Activated CD8-positive, alpha-beta memory T cell treated with anti-CD3 and anti-CD28 coated beads for 1 hour (primary cell): ENCODE measurements at places on chromosomes 3 and 15.
A peak's percentile ranks its signal among the peaks of the same experiment; 100 is the strongest.

DNA sequence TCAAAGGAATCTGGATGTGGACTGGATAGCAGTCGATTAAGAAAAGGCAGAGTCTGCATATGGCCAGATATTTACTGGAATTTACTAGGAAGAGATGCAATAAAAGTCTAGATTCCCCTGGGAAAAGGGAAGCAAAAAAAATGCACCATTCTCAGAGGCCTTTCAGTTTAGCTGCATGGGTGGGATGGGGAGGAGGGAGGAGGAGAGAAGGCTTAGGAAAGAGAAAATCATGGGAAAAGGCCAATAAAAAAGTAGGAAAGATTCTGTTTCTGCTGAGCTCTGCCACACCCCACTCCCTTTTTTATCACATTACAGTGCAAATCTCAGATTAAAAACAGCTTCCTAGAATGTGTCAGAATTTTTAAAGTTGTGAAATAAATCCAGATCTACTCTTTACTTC, 103.6 kb downstream of the ADAMTS9 start:
- DNase-seq = no peak

GRCh38 chr15:63487076-63487757, 17.2 kb upstream of the USP3 start:
- DNase-seq = peak; percentile 76

- no peak for DNase-seq
Observed at GRCh38 chr3:11592445-11593298, 51.0 kb downstream of the VGLL4 start.

- no peak for DNase-seq
Observed at GRCh38 chr3:61680617-61681016, 119.2 kb downstream of the PTPRG start.

GRCh38 chr3:105473521-105474223, 107.0 kb downstream of the ALCAM start:
- DNase-seq = no peak

DNA sequence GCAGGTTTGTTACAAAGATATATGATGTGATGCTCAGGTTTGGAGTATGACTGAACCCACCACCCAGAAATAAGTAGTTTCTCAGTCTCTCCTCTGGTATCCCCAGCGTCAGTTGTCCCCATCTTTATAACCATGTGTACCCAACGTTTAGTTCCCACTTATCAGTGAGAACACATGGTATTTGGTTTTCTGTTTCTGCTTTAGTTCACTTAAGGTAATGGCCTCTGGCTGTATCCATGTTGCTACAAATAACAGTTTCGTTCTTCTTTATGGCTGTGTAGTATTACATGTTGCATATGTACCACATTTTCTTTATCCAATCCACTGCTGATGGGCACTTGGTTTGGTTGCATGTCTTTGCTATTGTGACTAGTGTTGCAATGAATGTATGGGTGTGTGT, 132.3 kb downstream of the LMLN start:
- DNase-seq = no peak

- no peak for DNase-seq
Observed at GRCh38 chr3:16103472-16103871, 71.0 kb upstream of the GALNT15 start.

DNA sequence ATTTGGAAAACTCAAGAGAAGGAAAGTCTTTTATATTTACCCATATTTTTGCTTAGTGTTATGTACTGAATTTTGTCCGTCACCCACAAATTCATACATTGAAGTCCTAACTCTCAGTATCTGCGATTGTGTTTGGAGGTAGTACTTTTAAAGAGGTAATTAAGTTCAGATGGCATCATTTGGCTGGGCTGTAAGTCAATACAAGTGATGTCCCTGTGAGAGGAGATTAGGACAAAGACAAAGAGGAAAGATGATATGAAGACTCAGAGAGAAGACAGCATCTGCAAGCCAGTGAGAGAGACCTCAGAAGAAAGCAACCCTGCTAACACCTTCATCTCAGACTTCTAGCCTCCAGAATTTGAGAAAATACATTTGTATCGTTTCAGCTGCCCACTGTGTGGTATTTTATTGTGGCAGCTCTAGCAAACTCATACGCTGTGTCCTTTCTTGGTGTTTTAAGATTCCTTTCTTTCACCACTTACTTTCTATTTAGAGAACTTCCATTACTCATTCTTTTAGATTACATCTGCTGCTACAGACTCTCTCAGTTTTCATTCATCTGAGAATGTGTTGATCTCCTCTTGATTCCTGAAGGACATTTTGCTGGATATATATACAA, 17.0 kb downstream of the LRCH3 start:
- DNase-seq = no peak

- no peak for DNase-seq
Observed at GRCh38 chr3:122960652-122961051, 66.9 kb downstream of the SEMA5B start.

GRCh38 chr3:21056293-21056692, 694.7 kb downstream of the ZNF385D start:
- DNase-seq = no peak

DNA sequence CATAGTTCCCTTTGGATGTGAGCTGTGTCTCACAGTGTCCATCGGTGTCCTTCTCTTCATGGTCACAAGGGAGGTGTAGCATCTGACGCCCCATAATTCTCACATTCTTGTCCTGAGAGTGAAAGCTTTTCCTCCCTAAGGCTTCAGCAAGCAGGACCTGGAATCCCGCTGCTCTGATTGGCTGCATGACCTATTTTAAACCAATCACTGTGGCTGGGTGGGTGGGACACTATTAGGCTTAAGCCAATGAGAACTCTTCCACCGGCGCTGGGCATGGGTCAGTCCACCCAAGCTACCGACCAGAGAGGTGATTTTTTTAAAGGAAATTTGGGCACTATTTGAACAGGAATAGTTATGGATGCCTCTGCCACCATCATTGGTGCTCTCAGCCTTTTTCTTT, 385.9 kb downstream of the MFSD1 start:
- DNase-seq = no peak

- no peak for DNase-seq
Observed at GRCh38 chr3:47434849-47435248, 40.9 kb downstream of the SCAP start.

GRCh38 chr15:89105147-89105546, 16.9 kb downstream of the ABHD2 start:
- DNase-seq = no peak

- no peak for DNase-seq
Observed at GRCh38 chr3:193656878-193657282, 63.9 kb downstream of the OPA1 start.

DNA sequence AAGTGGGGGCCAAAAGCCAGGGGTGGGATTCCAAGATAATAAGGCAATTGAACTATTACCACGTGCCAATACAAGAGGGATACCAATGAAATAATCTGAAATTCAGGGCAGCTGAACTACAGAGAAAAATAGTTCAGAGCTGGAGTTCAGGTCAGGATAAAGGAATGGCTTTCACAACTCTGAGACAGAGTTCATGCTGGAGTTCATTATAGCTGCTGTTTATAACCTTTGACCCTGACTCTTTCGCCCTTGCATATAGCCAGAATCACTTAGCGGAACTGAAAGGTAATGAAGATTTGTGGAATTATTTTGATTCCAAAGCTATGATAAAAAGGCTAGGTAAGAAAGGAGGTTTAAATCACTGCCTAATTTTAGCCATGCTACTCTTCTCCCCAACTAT, 55.5 kb upstream of the LRRN1 start:
- no peak for DNase-seq

DNA sequence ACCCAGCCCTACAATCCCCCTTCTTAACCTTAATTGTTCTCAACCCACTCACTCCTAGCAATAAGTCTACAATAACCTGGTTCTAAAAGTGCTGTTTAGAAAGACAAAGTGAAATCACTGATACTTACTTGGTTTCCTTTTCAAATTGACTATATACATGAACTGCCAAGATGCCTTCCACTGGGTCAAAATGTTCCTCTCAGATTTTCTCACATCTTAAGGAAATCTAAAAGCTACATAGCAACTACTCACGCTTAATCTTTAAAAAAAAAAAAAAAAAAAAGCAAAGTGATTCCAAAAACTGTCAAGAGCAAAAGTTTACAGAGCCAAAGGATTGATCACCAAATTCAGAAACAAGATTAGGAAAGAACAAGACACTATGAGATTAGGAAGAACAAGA, 68.7 kb upstream of the MAP4 start:
- no peak for DNase-seq

- DNase-seq = no peak
Observed at GRCh38 chr15:63073497-63074172, 31.1 kb downstream of the TPM1 start.

GRCh38 chr3:188604651-188605050, 450.7 kb downstream of the LPP start:
- DNase-seq = no peak

DNA sequence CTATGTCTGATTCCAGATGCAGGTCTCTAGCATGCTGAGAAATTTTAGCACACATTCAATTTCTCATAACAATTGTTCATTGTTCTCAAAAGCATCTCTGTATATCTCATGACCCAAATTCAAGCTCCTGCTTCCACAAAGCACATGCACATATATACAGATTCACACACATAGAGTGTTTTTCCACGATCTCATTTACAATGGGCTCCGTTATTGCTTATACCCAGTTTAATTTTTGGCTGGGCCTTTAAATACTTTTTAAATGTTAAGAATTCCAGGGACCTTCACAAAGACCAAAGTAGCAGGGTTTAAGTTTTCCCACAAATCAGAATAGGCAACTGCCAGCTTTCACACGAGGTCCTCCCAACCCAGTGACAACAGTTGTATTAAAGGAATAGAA, 333.5 kb upstream of the SEMA6D start:
- no peak for DNase-seq

- no peak for DNase-seq
Observed at GRCh38 chr3:66469220-66469640, 31.6 kb downstream of the LRIG1 start.

DNA sequence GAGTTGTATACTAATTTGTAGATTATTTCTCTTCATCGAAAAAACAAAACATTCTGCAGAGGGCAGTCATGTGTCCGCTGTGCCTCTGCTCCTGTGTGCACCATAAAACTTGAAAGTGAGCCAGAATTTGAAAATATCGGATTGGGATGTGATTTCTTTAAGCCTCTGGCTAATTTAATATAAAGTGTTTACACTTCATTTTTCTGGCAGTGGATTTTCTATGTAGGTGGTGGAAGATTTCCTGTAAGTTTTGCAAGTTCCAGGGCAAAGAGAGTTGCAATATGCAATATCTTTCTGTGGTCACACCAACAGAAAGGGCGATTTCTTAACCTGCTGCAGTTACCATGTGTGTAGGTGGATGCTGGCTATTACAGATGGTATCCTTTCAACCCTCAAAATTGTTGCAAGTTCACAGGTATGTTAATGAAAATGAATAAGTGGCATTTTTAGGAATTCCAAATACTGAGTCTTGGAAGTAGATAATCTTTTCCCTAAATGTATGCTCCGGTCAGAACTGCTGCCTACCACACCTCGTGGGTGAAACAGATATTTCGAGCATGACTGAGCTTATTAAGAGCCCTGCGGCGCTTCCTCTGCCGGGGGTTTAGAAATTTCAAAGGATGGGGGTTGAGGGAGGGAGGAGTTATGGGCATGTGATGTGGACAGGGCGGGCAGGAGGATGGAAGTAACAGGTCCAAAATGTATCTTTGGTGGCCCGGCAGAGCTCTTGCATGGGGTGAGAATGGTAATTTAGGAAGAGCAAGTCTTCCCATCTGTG, 134.0 kb downstream of the PGPEP1L start:
- no peak for DNase-seq

- no peak for DNase-seq
Observed at GRCh38 chr15:35383506-35383905, 162.5 kb downstream of the DPH6 start.

GRCh38 chr3:85737846-85738245, 779.1 kb downstream of the CADM2 start:
- DNase-seq = no peak

- DNase-seq = no peak
Observed at GRCh38 chr3:28050885-28051284, 190.5 kb upstream of the CMC1 start.

- DNase-seq = no peak
Observed at GRCh38 chr3:166993015-166993630, 387.0 kb downstream of the ZBBX start.

DNA sequence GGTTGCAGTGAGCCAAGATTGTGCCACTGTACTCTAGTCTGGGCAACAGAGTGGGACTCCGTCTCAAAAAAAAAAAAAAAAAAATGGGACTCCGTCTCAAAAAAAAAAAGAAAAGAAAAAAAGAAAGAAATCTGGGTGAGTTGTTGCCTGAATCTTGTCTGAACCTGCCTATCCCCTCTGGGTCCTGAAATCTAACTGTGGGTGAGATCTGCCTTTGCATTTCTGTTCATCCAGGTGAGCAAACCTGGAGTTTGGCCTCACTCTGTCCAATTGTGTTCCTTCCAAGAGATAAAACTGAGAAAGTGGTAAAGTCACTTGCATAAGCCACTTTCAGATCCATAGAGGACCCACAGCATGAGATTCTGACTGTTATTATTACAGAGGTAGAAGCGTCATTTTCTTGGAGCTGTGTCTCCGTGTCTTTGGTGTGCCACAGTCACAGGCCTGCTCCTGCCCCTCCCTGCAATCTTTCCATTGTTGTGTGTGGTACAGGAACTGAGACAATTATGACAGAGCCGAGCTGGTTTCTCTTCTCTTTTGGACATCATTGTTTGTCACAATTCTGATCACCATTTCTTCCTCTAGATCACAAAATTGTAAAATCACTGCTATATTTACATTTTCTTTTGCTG, 235.9 kb downstream of the LPP start:
- DNase-seq = no peak

DNA sequence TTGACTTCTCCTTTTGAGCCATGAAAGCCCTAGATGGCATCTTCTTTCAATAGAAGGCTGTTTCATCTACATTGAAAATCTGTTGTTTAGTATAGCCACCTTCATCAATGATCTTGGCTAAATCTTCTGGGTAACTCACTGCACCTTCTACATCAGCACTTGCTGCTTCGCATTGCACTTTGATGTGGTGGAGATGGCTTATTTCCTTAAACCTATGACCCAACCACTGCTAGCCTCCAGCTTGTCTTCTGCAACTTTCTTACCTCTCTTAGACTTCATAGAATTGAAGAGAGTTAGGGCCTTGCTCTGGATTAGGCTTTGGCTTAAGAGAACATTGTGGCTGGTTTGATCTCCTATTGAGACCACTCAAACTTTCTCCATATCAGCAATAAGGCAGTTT, 189.8 kb downstream of the PLCL2 start:
- no peak for DNase-seq

- no peak for DNase-seq
Observed at GRCh38 chr3:107884719-107885460, 205.9 kb downstream of the CD47 start.

- no peak for DNase-seq
Observed at GRCh38 chr3:25679166-25679565, 14.5 kb upstream of the TOP2B start.
